Stimulated activated CD8-positive, alpha-beta memory T cell treated with anti-CD3 and anti-CD28 coated beads, Interleukin-12 subunit alpha, Interleukin-12 subunit beta, amount 100 ng/mL, for 1 hour (primary cell): ENCODE measurements at places on chromosomes 1 and 21.
A peak's percentile ranks its signal among the peaks of the same experiment; 100 is the strongest.

DNA sequence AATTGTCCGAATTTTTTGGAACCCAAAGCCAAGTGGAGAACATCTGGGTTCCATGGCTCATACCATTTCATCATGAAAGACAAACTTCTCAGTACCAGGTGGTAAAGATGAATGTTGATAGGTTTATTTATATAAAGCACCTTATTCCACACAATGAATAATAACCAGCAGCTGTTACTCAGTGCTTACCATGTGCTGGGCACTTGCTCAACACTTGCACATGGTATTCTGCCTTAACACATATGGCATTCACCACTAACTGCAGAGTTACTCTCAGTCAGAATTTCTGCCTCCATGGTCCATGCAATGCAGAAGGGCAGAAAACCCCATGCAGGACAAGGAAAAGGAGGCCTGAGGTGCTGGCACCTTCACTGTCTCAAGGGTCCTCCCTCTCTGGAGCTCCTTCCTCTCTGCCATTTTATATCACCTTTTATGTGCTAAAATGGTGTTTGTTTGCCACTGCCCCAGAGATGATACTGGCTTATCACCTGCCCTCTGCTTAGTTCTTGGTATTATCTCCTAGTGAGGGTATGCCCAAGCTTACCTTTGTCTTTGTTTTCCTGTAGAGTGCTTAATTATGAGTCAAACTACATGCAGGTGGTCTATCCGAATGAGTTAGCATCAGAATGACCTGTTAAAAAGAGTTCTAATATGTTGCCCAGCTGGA lies 76.7 kb upstream of the ZNF326 start:
- DNase-seq: no peak

- DNase-seq: no peak
These were observed 459.8 kb upstream of the DAB1 start for GRCh38 chr1:57883642-57883995.

GRCh38 chr1:192418552-192419285 lies 101.9 kb downstream of the RGS21 start:
- DNase-seq: no peak

DNA sequence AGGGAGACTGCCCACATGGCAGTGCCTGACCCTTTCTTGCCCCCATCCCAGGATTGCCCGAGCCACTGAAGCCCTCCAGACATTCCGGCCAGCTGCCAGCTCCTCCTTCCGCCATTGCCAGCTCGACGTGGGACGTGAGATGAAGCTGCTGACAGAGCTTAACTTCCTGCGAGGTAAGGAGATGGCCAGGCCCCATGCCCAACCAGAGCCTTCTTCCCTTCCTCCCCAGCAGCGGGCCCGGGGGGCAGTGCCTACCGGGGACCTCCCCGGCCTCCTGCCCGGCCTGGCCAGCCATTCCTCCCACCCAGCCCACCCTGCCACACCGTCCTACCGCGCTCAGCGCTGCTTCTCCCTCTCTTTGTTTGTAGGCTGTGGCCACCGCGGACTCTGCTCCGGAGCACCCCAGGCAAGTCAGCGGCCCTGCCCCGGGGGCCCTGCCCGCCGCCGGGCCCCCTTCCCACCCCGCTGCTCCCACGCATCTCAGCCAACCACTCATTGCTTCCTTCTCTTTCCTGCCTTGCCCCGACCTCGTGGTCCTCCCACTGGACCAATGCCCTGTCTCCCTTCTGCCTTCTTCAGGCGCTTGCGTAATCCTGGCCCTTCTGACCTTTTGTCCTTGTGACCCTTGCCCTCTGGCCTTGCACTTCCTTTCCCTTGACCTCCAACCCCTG lies 4.9 kb downstream of the TRIM46 start:
- DNase-seq: no peak

DNA sequence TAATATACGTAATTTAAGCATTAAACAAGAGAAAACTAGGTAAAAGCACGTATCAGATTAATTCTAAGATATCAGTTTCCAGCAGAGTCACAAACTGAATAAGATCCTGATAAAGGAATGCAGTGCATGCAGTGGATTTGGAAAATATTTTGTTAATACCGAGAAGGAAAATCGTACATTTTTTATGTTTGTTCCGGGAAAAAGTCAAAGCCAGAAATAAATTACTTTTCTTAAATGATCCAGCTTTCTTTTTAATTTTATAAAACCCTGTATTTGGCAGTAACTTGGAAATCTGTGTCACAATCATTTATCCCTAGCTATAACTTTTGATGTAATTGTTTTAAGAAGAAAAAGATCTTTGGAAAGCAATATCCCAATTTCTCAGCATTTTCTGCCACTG lies 955 bp downstream of the PALMD start:
- DNase-seq: no peak

- no peak for DNase-seq
These were observed 6.3 kb downstream of the UBE2G2 start for GRCh38 chr21:44795342-44795741.

DNA sequence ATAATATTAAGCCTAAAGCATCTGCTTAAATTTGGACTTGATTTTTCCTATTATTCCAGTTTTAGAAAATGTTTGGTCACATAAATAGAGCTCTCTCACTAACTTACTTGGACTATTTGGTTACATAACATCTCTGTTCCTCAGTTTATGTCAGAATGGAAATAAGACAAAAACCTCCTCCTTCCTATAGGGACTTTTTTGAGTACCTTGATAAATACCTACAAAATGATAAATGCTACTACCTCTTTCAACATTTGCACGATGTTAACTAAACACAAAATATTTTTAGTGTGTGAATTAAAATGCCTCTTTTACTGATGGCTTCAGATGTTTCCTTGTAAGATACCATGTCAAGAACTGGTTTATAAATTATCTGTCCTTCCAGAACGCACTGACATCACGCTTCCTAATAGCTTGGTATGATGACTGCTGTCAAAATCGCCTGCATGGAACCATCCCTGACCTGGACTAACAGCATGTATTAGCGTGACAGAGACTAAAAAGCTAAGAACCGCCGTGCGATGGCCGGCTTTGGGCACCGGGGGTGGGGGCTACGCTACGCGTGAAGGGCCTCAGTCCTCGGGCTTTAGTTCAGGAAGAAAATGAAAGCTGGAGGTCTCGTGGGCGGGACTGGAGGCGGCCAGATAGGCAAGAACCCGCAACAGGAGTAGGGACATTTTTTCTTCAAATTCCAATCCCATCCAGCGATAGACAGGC lies 133.2 kb upstream of the BARHL2 start:
- no peak for DNase-seq

GRCh38 chr1:41153750-41154274 lies 88.3 kb downstream of the SCMH1 start:
- no peak for DNase-seq

DNA sequence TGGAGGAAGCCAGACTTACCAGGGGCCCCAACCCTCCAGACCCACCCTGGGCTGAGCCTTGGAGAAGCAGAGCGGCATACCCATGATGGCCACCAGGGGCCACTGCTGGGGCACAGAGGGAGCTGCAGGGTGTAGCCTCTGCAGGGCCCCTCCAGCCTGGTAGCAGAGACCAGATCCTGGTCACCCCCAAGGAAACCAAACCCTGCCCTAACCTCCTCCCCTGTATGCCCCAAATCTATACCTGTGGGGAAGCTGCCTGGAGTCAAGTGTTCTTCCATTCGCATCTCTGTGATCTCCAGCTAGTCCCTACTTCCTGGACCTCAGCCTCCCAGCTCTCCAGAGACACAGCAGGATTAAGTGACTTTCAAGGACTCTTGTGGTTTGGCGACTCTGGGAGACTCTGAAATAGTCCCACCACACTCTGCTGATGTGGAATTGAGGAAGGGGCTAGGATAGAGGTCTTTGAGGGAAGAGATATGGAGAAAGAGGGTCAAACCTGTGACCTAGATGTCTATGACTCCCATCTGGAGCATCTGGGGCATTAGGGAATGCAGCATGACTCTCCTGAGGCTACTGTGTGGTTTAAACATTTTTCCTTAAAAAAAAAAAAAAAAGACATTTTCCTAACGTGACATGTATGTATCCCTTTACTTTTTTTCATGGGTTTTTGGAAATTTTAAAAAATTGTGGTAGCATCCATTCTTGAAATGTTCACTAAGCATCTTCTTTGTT lies 119.2 kb upstream of the IPO9 start:
- DNase-seq: peak; percentile 21

- DNase-seq: no peak
These were observed 10.4 kb downstream of the SSU72 start for GRCh38 chr1:1564268-1564667.

DNA sequence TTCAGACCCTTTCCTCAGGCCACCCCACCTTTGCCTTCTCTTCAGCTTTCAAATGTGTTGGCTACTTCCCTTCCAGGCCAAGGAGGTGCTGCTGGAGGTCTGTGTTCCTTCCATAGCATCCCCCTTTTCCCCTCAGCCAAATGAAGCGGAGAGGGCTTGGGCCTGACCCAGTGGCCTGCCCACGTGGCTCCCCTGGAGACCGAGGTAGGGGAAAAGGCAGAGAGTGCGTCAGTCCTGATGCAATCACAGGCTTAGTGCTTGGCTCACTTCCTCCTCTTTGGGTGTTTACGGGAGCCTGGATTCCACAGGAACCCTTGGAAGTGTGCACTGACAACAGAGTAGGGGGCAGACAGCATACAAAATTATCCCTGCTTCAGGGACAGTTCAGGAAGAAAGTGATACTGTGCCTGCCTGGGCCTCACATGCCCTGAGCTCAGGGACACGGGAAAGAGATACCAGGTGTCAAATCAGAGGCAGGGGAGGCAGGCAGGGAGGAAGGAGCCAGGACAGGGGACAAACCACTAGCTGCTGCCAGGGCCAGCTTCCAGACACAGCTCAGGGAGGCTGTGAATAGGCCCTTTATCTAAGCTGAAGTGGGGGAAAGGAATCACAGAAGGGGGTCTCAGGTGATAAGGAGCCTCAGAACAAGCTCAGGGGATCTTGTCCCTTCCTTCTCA lies 16.6 kb upstream of the PTP4A2 start:
- no peak for DNase-seq

GRCh38 chr1:119947468-119947867 lies 51.2 kb upstream of the ADAM30 start:
- DNase-seq: no peak

DNA sequence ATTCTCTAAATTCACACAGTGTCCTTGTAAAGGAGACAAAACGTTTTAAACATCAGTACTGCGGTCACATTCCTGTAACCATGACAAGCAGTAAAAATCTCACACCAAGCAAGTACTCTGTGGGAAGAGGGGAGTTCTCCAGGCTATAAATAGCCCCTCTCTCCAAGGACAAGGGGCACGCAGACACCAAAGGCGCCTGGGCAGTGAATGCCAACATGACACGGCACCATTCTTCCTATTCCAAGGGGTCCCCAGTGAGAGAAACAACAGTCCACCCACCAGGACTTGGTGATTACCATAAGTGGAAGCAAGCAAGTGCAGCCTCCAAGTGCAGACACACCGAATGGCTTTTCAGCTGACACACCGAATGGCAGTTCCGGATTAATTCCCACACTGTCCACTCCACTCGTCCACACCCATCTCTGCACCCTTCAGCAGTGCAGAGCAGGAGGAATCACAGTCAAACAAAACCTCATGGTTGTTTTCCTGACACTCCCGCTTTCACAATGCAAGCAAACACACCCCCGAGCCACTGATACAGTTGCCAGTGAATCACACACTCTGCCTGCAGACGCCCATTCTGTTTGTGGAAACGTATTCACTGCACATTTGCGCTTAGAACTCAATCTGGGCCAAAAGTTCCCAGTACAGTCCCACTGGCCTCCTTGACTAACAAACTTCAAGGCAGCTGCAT lies 1.8 kb downstream of the PTTG1IP start:
- DNase-seq: no peak

GRCh38 chr1:91091812-91092211 lies 70.0 kb upstream of the ZNF644 start:
- no peak for DNase-seq

DNA sequence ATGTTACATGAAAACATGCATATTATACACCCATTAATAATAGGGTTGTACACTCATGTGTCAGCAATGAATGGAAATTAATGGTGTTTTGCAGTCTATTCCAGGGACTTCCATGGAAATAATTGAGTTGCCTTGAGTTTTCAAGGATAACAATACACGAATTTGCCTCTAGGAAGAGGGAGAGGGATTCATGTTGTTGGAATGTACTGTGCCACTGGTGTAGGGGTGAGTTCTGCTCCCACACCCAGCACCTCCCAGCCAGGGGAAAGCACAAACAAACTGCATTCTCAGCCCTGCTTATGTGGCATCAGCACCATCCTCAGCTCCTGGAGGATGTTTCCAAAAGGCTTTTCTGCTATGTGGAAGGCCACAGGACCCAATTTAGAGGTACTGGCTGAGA lies 57.8 kb downstream of the BCAR3 start:
- DNase-seq: no peak

GRCh38 chr1:50172299-50172698 lies 63.6 kb downstream of the ELAVL4 start:
- DNase-seq: no peak

DNA sequence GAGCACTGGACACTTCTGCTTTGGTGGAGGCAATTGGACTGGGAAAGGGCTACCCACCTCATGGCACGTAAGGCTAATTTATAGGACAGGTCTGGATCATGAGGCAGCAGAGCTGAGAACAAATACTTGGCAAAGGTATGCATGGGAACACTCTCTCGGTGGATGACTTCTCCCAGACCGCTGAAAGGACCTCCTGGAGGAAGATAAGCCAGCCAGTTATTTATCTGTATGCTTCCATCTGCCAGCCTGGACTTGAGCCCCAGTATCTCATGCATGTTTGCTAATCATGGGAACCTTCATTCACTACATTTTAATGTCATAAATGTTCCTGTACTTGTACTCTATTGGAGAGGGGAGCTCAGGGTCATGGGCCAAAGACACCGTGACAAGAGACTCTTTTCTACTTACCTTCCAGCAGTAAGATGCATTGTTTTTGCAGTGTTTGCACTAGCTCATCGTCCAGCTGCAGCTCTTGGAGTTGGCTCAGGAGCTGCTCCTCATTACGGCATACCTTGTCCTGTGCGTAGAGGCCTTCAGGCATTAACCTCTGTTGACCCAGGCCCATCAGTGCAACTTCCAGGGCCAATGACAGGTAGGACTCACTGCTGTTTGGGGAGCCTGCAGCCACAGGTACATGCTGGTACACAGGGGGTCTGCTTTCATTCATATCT lies 23.7 kb downstream of the UROD start:
- DNase-seq: no peak

GRCh38 chr1:51345300-51345687 lies 14.9 kb upstream of the TTC39A start:
- no peak for DNase-seq

DNA sequence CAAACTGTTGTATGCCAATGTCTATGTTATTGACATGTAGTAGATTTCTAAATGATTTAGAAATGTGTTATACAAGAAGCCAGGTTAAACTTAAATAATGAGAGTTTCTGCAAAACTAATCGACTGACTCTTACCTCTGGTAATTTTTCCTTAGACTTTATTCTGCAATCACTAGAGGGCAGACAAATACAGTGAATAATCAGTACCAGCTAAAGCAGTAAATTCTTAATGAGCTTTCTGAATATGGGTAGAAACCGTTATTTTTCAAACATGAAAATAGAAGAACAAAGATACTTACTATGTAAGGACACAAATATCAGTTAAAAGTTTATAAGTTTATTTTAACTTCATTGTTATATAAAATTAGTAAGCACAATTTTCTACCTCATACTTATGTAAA lies 97.9 kb upstream of the RGS1 start:
- no peak for DNase-seq
